Stimulated activated CD4-positive, alpha-beta T cell treated with anti-CD3 and anti-CD28 coated beads, Interleukin-4, amount 100 ng/mL, for 24 hours (primary cell): ENCODE measurements at places on chromosomes 6 and 20.

GRCh38 chr20:54148947-54149764, 24.6 kb downstream of the CYP24A1 start:
- no peak for DNase-seq

DNA sequence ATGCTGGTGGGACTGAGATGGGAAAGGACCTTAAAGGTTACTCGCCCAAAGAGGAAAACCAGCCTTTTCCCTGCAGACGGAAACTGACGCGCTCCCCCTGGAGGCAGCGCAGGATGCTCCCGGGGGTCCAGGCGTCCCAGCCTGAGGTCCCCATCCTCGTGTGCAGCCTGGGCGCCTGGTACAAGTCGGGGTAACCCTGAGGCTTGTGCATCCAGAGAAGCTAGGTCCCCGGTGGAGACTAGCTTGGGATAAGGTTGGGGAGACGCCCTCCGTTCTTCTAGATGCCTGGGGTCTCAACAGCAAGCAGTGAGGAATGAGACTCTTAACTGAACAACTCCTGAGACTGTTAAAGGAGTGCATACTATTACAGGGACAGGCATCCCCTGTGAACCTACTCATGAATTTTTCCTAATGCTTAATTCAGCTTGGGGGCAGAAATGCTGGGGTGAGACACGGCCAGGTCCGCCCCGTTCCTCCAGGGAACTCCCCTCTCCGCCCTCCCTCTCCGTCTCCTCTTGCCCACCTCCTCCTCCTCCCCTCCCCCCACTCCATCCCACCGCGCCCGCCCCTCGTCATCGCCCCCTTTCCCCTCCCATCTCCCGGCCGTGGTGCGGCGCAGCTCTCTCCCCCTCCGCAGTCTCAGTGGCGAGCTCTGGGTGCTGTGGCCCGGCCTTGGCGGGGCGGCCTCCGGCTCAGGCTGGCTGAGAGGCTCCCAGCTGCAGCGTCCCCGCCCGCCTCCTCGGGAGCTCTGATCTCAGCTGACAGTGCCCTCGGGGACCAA, at the start of gene PRSS35:
TSS of gene PRSS35 (plus strand) at position 634 of the 781 bp plus-strand sequence. CDS start 10,908 bp downstream, outside the sequence.
- no peak for DNase-seq

DNA sequence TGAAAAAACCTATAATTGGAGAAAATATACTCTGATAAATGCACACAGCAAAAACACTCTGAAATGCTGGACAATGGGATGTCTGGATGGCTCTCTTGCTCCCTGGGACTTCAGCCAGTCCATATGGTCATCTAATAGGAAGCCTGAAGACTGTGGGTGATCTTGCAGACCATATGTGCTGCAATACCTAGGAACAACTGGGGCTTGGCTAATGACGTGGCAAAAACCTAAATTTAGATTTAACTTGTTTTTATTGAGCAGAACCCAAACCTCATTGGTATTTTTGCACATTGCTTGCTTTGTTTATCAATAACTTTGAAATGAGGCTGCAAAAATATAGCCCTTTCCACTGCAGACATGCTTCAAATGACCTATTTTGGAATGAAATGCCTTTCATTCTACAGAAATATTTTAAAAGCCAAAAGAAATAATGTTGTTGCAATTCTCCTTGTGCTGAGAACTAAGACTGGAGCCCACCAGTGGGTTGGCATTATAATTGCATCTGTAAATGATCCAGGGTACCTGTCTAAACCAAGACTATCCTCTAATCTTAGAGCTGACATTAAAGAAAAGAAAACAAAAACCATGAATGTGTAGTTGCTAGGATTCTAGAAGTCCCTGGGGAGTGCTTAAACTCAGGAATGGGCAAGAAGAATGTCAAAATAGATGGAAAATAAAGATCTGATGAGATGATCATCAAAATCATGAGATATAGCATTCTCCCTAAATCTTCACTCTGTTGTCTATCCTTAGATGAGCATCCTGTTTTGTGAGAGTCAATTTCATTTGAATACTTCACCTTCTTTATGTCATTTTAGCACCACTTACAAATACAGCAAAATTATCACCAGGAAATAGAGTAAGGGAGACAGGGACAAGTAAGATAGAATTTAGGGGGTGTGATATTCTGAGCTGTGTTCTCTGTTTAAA, 152.1 kb upstream of the RIMS1 start:
- no peak for DNase-seq

- DNase-seq = no peak
Observed at GRCh38 chr6:81996414-81996813, 243.9 kb upstream of the TENT5A start.

DNA sequence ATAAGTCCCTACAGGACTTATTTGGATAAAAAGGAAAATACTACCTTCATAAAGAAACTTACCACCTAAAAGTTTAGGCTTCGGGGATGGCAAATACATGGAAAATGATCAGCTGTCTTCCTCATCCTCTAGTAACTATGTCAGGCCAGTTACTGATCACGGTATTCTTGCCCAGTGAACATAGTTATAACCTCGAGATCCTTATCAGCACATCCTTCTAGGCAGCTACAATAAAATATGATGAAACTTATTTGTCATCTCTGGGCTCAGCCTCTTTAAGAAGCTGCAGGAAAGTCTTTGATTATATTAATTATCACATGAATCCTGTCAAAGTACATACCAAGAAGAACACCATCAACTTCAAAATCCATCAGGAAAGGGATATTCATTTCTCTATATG, 41.8 kb downstream of the SF3B5 start:
- no peak for DNase-seq

- DNase-seq = peak; percentile 55
Observed at GRCh38 chr6:13355999-13356785, 27.9 kb upstream of the TBC1D7 start.

DNA sequence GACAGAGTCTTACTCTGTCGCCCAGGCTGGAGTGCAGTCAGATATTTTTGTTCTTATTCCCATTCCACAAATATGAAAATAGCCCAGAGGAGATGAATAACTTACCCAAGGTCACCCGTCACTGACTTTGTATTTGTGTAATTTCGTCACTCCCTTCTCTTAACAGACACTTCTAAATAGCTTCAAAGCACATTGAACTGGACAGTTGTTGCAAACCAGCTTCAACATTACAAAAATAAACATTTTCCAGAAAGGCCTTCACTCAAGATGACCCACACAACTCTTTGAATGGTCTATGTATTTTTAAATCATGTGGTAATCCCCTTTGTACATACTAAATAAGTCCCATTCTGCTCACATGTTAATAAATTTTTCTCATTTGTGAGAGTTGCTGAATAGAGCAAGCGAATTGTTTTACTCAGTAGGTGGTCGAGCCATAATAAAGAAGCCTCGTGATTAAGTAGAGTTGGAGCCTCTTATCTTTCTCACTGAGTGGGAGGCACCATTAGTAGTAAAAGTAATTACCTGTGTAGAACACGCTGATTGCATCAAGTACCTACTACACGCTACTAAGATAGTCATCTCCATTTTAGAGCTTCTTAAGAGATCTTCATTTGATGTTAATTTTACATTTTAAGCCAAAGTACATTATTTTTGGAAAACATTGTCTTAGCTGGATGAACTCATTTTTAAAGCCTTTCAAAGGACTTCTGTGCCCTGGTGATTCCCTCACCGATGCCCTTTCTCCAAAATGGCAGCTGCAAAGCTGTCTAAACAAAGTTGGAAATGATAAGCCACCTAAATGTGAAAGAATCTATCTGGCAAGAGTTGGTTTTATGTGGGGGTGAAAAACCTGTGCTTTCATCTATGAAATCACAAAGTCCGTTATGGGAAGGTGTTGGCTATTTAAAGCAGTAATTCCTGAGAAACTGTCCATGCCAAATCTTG, 110.0 kb downstream of the TSHZ2 start:
- DNase-seq = no peak

DNA sequence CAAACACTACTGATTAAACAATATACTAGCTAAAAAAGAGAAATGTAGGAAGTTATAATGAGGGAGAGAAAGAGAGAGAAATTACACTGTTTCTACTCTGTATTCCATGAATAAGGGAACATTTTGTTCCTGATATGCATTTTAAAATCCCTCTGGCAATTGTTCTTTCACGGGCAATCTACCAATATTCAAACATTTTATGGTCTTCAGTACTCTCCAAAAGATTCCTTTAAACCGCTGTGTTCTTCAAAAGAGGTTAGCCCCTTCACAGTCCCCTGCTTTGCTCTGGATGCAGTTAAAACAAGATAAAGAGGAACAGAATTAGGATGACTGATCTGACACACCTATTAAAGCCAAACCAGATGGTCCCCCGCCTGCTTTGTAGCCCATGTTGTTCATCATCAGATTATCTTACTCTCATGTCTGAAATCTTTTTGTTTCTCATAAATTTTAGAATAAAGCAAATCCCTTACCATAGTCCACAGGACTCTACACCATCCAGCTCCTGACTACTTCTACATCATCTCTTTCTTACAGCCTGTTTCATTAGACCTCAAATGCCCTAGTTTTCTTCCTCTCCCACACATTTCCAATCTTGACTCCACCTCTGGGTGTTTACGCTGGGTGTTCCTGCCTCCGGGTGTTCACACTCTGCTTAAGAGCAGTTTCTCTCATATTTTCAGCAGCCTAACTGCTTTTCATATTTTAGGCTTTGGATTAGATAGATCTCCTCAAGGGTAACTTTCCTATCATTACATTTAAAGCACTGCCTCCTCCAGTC, 399.7 kb downstream of the COL12A1 start:
- DNase-seq = no peak

GRCh38 chr20:21303872-21304586, 898 bp downstream of the XRN2 start:
- no peak for DNase-seq

- DNase-seq = no peak
Observed at GRCh38 chr20:36756496-36756895, 10.6 kb upstream of the NDRG3 start.

- no peak for DNase-seq
Observed at GRCh38 chr20:36214684-36215256, 21.5 kb upstream of the AAR2 start.

GRCh38 chr20:6626805-6627204, 140.7 kb upstream of the BMP2 start:
- DNase-seq = no peak

DNA sequence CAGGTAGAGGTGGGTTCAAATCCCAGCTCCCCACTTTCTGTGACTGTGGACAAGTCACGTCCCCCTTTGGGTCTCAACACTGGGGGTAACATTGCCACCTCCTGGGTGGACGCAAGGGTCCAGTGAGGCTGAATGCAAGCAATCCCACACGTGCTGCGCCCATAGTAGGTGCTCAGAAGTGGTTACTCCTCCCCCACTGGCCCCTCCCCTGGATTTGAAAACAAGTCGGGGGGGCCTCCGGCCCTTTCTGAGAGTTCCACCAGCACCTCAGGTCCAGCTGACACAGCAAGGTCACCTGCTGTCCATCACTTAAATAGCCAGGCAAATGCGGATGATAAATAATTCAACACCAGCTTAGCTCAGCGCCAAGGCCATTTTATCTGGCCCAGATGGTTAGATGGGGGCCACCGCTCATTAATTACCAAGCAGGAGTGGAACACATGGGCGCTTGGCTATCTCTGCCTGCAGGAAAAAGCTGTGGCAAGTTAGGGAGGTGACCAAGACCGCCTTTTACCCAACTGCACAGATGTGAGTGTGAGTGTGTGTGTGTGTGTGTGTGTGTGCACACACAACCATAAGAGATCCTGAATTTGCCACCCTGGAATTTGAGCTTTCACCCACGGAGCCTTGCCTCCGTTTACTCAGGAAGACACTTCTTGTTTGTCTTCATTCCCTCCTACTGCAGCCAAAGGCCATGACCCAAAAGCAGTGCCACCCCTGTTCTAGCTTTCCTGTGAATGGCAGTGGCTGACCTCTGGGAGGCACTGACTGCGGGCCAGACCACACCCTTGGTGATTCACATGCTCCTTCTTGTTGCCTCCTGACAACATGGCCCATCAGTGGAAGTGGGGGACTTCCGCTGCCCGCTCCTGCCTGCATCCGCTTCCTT, 34.7 kb upstream of the KCNB1 start:
- no peak for DNase-seq

- no peak for DNase-seq
Observed at GRCh38 chr6:156502969-156503504, 274.1 kb upstream of the ARID1B start.

- no peak for DNase-seq
Observed at GRCh38 chr6:122833021-122833491, 44.0 kb downstream of the SMPDL3A start.

DNA sequence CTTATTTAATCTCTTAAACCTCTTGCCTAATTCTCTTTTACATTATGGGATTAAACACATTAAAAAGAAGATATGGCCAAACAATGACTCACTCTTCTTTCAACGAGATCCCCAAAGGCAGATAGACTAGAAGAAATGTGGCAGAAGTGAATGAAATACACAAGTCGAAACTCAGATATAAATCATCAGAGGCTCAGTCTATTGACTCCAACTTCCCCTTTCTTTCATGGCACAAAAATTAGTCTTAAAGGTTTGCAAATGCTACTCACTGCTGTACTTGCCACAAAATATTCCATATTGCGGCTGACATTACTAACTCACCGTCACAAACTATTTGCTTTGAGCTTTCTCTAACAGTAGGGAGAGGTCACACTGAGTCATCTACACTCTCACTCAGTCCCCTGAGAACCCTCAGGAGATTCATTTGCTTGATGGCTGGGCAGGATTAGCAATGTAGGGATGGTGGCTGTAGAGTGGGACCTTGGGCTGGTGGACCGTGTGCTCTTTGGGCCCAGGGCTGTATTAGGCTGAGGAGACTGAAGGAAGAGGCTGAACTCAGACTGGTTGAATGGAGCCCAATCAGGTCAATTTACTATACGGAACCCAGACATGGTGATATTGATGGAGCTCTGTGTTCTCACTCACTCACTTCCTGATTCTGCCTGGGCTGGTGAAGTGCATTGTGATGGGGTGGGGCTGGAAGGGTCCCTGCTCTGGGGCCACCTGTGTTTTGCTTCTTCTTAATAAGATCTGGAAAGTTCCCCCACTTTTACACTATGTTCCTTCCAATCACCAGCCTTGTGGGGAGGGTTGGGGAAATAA, 42.8 kb upstream of the UBR2 start:
- DNase-seq = peak; percentile 34

DNA sequence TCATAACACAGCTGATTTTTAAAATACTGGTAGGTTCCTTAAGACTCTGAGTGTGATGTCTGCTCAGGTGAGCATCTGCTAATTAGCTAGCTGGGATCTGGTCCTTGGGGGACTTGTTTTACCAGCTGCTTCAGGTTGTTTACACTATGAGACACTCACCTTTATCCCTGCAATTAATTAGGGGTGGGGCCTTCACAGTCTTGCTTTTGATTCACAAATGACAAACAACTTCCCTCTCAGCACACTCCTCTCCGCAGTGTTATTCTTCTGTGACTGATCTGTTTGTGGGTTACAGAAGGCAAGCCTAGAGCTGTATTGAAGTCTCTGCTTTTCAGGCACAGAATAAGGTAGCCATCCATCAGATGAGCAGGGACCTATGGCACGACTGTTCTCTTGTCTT, 62.0 kb upstream of the CD83 start:
- no peak for DNase-seq

- DNase-seq = no peak
Observed at GRCh38 chr20:36274181-36274841, 31.8 kb upstream of the DLGAP4 start.

DNA sequence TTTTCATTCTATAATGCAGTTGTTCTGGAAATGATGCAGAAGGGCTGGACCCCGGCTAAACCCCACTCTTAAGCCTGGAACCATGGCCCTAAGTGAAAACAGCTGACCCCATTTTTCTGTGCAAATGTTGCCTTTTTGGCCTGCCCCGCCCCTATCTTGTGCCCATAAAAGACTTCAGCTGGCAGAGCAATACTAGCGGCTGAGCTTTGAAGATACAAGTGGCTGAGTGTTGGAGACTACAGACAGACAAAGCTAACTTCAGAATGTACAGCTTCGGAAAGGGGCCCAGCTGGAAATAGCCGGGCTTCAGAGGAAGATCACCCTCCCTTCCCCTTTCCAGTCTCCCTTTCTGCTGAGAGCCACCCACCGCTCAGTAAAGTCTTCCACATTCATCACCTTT, 258.6 kb upstream of the SPTLC3 start:
- DNase-seq = no peak
